Renal cortical epithelial cell (primary cell): ENCODE measurements at places on chromosomes 2 and 18. TPM values are rescaled to one million over a fixed set of nuclear protein-coding genes. Genes with fewer than 3 reads are reported as not detected.

GRCh38 chr2:26454561-26455001 lies 23.3 kb downstream of the OTOF start:
- DNase-seq = no peak

GRCh38 chr2:163771596-163771995 lies 35.8 kb upstream of the FIGN start:
- DNase-seq = peak; percentile 79

DNA sequence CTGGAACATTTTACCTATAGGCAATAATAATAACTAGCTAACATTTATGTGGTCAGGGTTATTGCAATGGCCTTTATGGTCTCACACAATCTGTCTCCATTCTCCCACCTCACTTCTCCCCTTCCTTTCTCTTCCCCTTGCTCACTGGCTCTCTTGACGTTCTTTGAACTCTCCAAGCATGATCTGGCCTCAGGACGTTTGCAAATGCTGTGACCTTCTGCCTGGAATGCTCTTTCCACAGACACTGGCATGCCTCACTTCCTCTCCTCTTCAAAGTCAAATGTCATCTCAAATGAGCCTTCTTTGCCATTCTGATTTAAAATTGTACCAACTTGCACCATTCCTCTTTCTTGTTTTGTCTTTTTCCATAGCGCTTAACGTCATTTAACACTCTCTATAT lies 25.3 kb upstream of the GCG start:
- DNase-seq = no peak

- DNase-seq = no peak
Observed at GRCh38 chr2:224513991-224514390, 71.2 kb downstream of the CUL3 start.

DNA sequence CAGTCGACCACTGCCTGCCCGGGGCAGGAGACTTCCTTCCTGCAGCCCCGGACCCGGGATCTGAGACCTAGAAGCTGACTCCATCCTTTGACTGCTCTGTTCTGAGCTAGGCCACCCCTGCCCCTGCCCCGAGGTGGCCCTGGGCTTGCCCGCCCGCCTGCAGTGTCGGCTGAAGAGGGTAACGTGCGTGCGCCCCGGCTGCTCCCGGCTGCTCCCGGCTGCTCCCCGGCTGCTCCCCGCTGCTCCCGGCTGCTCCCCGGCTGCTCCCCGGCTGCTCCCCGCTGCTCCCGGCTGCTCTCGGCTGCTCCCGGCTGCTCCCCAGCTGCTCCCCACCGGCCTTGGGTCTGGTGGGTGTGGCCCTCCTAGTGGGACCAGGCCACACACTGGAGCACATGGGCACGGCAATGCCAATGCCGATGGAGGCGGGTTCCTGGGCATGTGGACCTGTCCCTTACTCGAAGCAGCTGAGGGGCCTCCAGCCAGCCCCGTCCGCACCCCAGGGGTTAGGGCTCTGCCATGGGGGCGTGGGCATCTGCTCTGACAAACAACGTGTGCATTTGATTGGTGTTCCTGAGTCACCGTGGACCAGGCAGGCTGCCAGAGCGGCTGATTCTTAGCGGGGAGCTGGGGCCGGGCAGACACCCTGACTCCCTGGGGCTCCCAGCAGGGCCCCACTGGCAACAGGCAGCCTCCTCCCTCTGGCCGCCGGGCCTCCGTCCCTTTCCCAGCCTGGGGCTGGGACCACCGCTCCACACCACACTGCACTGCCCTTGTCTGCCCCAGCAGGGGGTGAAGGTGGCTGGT lies 2.0 kb upstream of the GAL3ST2 start:
- DNase-seq = no peak

DNA sequence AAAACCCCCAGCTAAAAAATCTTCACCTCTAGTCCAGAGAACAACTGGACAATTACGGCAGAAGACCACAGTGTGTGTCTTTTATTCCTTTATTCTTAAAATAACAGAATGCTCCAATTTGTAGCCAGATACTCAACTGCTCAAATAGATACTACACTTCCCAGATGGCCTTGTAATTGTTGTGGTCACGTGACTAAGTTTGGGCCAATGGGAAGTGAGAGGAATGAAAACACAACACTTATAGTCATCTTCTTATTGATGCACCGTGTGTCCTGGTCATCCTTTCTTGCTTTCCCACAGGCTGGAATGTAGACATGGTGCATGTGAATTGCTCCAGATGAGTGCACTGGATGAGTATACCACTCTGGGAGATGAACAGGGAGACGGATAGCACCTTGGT lies 145.1 kb downstream of the CDC42EP3 start:
- DNase-seq = no peak

GRCh38 chr2:21251216-21251980 lies 127.6 kb downstream of the TDRD15 start:
- no peak for DNase-seq

DNA sequence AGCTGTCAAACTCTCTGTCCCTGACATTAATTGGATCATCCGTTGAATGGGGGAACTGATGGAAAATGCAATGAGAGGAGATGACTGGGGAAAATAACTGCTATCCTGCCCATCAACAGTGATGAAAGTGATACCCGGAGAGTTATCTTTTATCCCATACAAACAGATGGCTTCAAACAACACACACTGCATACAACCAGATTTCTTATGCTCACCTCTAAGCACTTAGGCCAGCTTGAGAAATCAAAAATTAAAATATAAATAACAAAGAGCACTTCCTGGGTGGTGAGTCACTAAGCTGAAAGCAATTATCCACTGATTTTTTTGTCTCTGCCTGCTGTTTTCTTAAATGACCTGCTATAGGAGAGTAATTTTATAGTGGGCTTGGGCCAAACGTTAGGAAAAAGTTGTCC lies 237.6 kb upstream of the RGPD4 start:
- DNase-seq = peak; percentile 71

GRCh38 chr2:10613263-10613662 lies 76.5 kb downstream of the NOL10 start:
- no peak for DNase-seq

DNA sequence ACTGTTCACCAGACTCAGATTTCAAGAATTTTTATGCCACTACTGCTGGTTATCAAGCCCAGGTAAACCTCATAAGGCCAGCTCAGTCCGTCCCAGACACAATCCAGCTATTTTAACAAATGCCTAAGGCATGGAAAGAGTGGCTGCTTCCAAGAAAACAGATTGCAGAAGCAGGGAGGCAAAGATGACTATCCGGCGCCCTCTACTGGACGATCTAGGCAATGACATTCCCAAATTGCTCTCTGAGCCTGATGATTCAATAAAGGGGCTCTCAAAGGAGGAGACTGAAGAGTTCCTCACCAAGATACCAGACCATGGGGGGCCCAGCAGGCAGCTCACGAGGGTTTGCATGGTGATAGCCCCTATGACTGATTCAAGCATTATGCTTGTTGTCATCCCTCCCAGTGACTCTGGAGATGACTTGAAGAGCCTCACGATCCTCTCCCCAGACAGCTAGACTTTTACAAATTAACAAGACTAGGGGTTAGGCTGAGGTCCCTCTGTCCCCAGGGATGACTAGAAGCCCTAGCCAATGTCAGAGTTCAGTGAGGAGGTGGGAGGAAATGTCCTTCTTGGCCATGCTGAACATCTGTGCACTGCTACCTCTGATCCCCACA lies 25.0 kb downstream of the SERPINB8 start:
- peak; percentile 48 for DNase-seq

DNA sequence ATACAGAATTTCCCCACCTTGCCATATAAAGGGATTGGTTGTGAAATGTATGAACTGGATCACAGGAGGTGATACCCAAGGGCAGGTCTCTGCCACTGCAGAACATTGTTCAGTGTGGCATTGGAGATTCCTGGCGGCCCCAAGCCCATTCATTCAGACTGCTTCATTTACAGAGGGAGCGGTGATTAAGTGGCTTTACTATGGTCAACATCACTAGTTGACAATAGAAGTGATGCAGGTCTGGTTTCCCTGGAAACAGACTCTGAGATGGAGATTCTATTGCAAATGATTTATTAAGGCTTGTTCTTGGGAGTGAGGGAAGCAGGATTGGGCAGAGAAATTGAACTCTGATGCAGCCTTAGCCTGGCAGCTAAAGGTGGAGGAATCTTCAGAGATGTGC lies 62.4 kb downstream of the ZDBF2 start:
- no peak for DNase-seq

DNA sequence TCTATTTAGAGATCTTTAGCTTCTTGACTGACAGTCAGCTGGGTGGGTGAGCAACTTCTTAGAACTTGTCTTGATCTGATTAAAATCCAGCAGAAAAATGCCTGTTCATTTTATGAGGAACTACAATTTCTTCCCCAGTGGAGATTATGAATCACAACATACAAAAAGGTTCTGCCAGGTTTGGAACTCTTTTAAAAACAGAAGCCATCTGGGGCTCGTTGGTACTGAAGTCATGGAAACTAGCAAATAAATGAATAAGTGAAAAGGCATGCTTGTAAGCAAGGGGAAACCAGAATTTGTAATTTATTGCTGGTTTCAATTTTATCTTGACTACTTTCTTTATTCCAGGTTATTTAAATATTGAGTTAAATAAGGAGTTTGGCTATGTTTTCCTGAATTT lies 767.4 kb downstream of the MBD2 start:
- DNase-seq = peak; percentile 63

DNA sequence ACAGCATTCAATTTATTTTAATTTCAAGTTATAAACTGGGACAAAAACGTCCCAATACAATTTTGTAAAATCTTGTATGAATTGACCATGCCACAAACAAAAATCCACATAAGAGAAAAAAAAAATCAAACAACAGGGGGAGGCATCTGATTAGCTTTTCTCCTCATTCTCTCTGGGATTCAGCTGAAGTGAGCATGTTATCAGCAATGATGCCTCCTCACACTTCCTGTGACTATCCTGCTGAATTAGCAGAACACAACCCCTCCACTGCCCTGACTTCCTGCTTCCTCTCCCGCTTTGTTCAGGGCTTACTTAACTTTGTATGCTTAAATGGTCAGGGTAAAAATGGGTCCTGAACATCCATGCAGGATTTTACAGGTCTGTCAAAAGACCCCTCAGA lies 132.2 kb upstream of the ITGB6 start:
- peak; percentile 38 for DNase-seq

DNA sequence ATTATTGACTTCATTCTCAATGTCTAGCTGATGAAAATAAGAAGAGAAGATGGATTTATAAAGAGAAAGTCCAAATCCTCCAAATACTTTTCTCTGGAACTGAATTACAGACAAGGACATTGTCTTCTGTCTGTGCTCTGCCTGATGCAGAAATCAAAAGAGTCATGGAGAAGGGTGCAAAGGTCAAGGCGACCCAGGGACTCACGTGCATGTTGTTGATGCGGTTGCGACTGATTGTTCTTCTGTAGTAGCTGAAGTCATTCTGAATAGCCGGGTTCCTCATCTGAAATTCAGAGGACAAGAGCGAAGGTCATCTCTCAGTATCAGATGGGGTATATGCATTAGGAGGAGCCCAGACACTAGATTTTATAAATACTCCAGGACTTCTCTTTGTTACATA lies 104.4 kb downstream of the CYRIA start:
- DNase-seq = no peak

GRCh38 chr2:130762031-130762909 lies 6.9 kb downstream of the AMER3 start:
- no peak for DNase-seq

GRCh38 chr18:52451256-52451655 lies 111.3 kb downstream of the DCC start:
- no peak for DNase-seq

DNA sequence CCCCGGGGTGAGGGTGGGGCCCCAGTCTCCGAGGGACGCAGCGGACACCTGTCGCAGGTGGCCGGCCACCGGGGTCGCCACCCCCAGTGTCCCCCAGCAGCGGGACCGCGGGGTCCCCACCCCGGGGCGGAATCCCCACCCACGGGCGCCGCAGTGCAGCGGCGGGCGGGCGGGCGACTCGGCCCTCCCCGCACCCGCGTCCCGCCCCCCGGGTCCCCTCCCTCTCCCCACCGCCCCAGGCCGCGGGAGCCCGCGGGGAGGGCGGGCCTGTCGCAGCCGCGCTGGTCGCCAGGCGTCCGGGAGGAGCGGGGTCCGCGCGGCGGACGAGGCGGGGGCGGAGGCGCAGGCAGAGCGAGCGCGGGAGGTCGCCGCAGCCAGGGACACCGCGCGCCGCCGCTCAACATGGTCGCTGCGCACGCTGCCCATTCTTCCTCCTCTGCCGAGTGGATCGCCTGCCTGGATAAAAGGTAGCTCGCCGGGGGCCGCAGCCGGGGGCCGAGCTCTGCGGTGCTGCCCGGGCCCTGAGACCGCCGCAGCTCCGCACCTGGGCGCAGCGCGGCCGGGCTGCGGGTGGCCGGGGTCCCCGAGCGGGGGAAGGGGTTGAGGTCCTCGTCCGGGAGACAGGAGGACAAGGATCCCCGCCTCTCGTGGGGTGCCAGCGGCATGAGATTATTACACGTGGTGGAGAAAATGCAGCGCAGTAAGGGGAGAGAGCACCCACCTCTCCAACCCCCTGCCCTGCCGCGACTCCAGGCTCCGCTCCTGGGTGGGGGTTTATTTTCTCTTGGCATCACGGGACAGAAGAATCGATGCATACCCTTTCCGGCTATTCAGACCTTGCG lies at the start of gene RAPGEF4:
Gene RAPGEF4, plus strand, starts transcription at position 264 of the 842 bp plus-strand sequence. Its CDS starts 139 bp downstream, at position 403.
- DNase-seq = no peak

GRCh38 chr2:78065366-78065765 lies 543.2 kb upstream of the LRRTM4 start:
- no peak for DNase-seq

Gene SERPINB11
- total RNA-seq = not detected in 2 replicates

- no peak for DNase-seq
Observed at GRCh38 chr2:101173707-101174295, 22.6 kb upstream of the TBC1D8 start.

GRCh38 chr2:123915380-123915779 lies 109.7 kb upstream of the CNTNAP5 start:
- no peak for DNase-seq

Gene CLK1
- total RNA-seq = 32.1 and 84.2 TPM in 2 replicates

- no peak for DNase-seq
Observed at GRCh38 chr2:154455866-154456265, 242.6 kb upstream of the KCNJ3 start.

DNA sequence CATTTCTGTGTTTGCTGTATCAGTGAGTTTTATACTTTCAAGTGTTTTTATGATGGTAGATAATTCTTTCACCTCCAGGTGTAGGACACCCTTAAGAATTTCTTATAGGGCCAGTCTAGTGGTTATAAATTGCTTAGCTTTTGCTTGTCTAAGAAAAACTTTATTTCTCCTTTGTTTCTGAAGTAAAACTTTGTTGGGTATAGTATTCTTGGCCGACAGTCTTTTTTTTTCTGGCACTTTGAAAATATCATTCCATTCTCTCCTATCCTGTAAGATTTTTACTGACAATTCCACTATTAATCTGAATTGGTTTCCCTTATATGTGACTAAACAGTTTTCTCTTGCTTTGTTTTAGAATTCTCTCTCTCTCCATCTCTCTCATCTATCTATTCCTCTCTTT lies 118.7 kb upstream of the LRRTM4 start:
- DNase-seq = no peak
